ENCODE measurements at places on chromosomes 12 and 14.
A peak's percentile ranks its signal among the peaks of the same experiment; 100 is the strongest.

GRCh38 chr14:72824051-72824450 lies 69.8 kb downstream of the DPF3 start:
- no peak for DNase-seq

- no peak for DNase-seq
These were observed 48.4 kb downstream of the RPS6KA5 start for GRCh38 chr14:91012045-91012444.

DNA sequence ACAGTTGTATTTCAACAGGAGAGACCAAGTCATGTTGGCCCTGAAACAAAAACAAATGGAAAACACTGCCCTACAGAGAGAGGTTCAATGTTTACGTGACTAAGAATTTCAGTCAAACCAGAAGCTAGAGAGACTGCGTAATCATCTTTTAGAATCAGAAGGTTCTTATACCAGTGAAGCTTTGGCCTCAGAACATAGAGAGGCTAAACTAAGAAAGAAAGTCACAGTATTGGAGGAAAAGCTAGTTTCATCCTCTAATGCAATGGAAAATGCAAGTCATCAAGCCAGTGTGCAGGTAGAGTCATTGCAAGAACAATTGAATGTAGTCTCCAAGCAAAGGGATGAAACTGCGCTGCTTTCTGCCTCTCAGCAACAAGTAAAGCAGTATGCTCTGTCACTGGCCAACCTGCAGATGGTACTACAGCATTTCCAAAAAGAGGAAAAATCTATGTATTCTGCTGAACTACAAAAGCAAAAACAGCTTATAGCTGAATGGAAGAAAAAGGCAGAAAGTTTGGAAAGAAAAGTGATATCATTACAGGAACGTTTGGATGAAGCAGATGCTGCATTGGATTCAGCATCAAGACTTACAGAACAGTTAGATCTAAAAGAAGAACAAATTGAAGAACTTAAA lies 32.5 kb upstream of the NUAK1 start:
- no peak for DNase-seq

- no peak for DNase-seq
These were observed 14.0 kb downstream of the RNASE9 start for GRCh38 chr14:20546877-20547276.

DNA sequence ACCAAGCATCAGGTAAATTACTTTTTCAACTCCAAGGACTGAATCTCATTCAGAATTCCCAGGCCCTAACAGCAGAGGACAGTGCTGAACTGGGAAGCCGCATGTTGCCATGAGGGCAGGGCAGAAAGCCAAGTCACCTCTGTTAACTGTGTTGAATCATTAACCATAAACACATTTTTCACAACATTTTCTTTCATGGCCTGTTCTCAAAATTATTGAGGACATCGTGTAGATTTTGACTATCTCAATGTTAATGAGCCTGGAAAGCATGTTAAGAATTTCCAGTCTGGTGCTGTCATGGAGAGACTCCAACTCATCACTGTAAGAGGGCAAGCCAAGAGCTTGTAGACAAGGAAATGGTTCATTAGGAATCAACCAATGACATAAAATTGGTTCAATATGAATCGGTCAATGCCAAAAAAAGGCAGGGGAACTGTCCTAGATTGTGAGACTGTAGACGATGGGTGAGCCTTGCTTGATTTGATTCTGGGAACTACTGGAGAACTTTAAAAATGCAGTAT lies 33.7 kb downstream of the CPM start:
- no peak for DNase-seq

DNA sequence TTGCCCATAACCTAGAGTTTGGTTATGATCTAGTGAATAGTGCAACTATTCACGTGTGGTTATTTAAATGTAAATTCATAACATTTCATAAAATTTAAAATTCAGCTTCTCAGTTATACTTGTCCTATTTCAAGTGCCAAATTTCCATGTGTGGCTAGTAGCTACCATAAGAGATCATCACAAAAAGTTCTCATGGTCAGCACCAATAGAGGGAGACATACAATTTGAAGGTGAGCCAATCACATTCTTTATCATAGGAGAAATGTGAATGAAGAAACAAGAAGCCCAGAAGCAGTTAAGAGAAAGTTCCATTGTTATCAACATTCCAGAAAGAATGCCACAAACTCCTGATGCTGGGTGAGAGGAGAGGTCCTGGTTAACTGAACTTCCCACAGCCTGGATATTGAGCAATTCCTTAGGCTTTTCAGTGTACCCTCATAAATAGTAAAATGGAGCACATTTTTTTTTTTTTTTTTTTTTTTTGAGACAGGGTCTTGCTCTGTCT lies 892.9 kb upstream of the USP15 start:
- DNase-seq, result no peak

DNA sequence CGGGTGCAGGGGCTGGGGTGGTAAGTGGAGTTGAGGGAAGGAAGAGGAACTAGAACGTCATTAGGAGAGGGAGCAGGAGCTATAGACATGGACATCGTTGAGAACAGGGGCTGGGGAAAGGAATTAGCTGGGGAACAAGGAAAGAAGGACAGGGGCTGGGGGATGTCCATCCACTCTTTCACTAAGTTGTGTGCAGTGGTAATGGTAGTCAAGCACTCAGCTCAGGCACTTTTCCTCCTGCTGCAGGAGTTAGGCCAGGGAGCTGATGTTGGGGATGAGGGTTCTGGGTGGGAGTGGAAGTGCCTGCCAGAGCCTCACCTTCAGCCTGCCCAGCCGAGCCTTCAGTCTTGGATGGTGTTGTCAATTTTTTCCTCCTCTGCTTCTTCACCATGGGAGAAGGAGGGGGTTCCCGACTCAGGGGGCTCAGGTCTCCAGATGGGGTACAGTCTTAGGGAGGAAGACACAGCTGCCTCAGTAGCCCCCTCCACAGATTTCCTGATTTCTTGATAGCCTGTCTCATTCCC lies 9.2 kb downstream of the AGAP2 start:
- no peak for DNase-seq

DNA sequence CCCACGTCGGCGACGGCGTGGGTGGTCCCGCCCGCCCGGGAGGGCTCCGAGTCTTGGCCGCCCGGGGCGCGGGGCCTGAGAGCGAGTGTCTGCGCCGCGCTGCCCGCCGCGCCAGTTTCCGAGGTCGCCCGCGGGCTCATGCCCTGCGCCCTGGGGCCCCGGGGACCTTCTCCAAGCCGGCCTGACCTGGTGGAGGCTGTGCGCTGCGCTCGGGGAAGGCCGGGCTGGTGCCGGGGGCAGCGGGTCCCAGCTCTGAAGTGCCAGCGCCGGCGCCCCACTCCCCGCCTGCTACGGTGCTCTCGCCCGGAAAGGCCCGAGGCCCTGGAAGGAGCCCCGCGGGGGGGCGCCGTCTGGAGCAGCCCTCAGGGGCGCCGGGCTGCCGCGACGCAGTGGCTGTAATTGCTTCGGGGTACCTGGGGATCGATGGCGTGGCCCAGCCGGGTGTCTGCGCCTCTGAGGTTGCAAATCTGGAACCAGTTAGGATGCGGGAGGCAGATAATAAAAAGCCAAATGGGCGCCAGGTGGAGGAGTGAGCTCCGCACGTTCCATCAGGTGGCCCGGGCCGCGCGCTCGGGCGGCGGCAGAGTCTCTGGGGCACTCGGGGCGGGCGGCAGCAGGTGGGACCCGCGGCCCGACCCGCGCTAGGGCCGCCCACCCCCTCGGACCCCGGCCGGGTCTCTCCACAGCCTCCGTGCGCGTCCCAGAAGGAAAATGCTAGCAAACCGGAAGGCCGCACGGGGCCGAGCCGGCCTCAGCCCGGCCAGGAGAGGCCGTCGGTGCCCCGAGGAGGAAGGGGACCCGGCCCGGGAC lies 102.3 kb upstream of the DIO3 start:
- no peak for DNase-seq

DNA sequence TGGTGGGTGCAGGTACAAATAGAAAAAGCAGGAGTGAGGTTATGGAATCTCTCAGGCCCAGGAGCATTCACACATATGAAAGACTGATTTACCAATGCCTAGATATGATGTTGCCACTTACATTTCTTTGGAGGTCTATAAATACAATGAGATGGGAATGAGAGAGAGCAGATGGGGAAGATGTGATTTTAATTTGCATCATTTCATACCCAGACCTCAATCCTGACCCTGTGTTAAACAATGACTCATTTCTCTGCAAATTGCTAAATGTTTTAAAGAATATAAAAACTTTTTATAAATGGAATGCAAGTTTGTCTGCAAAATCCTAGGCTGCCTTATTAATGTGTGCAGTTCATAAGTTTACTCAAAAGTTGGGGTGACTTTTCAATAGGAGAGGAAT lies 38.6 kb upstream of the GNG2 start:
- DNase-seq, result no peak

GRCh38 chr12:69880571-69880970 lies 55.5 kb downstream of the MYRFL start:
- no peak for DNase-seq

DNA sequence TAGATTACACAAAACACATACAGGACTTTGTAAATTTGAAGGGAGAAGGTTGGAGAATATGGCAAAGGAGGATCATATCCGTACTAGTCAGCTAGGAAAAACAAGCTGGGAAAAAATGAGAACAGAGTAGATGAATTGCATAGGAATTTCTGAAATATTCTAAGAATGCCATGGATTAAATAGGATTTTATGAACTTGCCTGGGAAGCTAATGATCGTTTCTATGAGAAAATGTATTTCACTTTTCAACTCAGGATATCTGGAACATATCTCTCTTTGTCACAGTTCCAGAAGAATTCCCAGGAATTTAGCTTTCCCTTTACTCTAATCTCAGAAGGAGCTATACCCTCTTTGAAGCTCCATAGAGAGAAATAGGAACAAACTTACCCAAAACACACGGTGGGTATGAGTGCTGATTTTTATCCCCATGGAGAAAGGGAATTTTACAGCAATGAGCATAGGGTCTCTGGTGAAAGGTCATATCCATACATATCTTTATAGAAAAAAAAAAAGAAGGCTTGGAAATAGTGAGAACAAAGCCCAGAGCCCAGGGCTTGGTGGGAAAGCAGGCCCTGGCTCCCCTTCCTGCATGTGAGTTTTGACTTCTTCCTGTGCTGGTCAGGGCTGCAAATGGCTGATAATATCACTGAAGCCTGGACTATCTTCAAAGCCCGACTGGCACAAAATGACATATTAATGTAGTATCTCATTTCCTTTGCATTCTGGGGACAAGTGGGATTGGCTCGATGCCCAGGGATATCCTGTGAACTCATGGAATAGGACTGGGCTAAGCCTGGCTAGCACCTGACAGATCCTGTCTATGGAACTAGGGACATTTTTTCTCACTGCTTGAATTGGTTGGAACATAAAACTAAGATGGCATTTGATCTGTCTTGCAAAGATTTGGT lies 136.3 kb downstream of the AEBP2 start:
- peak; percentile 84 for DNase-seq

GRCh38 chr14:51822499-51822898 lies 37.9 kb upstream of the GNG2 start:
- no peak for DNase-seq

DNA sequence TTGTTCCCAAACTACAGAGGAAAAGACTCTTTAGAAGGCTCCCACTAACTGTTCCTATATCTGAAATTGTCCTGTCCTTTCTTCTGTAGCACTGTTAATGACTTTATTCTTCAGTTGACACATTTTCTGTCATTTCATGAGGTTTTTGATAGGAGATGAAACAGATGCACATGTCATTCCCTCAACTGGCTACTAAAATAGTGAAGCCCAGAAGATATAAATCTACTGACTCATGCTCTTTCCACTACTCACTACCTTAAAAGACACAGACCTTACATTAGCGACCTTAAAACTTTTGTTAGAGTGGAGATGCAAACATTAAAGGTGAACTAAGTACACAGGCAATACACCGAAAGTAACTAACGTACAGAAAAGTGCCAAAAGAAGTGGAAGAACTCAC lies 59.5 kb upstream of the ANKS1B start:
- DNase-seq, result no peak

GRCh38 chr12:132568826-132569480 lies 41.4 kb downstream of the LRCOL1 start:
- no peak for DNase-seq

GRCh38 chr12:27272373-27273028 lies 28.4 kb downstream of the STK38L start:
- DNase-seq, result peak; percentile 71

DNA sequence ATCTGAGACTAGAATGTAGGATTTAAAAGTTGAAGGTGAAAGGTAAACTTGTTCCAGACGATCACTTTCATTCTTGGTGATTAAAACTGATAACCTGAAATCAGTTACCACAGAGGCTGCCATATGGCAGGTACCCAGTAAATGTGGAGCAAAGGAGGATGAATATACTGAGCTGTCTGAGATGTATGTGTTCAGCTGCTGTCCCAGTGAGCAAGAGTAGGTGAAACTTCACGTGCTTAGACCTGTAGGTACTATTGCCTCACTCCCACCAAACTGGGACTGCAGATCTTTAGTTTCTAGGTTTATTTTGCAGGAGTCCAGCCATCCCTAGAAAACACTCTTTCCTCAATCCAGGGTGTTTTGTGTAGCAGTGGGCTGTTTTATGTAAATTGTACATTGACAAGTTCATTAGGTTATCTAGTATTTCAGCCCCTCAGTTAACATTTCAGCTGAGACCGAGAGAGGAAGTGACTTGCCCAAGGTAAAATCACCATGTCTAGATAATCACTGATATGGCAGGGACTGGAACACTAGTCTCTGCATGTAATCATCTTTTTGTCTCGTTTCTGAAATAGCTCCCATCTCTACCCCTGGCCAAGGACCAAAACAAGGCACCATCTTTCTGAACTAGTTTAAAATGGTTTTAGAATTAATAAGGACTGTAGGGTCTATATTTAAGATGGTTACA lies 62.7 kb downstream of the ATG14 start:
- DNase-seq, result no peak

GRCh38 chr14:43540948-43541347 lies 966.1 kb downstream of the FSCB start:
- DNase-seq, result peak; percentile 13

GRCh38 chr12:116039081-116039480 lies 238.4 kb downstream of the MED13L start:
- DNase-seq, result no peak

DNA sequence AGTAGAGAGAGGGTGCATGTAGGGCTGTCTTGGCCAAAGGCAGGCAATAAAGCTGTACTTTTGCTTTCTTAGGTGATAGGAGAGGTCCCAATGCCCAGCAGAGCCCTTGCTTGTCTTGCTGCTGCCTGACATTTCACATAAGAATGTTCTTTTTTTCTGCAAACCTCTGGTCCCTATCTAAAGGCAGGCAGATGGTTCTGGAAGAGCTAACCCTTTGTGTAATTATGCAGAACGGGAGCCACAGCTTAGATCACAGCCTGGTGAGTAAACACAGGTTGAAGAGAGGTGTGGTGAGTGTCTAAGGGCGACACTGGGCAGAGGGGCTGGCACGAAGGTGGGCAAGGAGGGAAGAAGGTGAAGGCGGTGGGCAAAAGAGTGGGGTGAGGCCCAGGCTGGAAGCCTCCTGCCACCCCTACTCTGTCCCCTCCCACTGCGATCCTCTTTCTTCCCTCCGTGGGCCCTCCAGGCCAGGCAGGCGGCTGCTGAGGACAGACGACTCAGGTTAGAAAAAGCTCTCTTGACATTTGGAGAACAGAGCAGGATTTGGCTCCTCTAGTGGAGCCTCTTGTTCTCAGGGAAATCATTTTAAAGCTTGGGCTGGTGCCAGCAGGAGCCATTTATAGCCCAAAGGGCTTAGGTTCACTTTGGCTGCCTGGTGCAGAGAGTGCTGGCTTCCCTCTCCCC lies 42.8 kb downstream of the PRMT8 start:
- DNase-seq, result peak; percentile 61

- no peak for DNase-seq
These were observed 203.7 kb downstream of the PTPRO start for GRCh38 chr12:15526033-15526432.
